NCI-H774 (cell line): ENCODE measurements at places on chromosomes 7 and 10.

GRCh38 chr7:21580073-21580521 is 37.3 kb downstream of the DNAH11 start:
- DNase-seq = peak; percentile 3

DNA sequence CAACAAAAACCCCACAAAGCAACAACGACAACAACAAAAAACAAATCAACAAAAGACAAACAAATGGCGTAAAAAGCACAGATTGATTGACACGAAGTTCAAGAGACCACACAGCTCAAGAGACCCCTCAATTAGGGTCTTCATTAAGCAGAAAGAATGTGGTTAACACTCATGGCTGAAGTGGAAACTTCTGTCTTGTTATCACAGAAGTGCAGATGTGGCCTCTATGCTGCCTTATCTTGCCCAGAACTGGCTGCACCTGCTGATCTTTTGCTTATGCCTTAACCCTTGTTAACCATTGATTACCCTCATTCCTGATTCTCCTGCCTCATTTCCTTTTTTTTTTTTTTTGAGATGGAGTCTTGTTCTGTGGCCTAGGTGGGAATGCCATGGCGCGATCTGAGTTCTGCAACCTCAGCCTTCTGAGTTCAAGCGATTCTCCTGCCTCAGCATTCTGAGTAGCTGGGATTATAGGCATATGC is 3.5 kb upstream of the DAGLB start:
- DNase-seq = no peak

GRCh38 chr10:89351780-89352597 is 24.2 kb downstream of the IFIT3 start:
- no peak for DNase-seq

DNA sequence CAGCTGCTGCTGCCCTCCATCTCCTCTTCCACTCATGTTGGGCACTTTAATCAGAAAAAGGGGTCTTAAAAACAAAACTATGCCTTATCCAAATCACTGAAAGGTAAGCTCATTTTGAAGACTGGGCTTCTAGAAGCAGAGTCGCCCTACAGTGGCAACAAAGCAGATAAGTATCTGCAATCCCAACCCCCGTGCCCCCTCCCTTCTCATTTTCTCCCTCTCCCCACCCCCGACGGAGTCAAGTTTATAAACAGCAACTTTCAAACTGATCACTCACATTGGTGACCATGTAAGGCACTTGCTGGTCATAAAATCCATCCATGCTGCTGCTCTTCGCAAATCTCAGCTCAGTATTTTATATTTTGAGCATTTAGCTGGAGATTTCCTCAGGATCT is 738 bp downstream of the ETV1 start:
- DNase-seq = no peak

DNA sequence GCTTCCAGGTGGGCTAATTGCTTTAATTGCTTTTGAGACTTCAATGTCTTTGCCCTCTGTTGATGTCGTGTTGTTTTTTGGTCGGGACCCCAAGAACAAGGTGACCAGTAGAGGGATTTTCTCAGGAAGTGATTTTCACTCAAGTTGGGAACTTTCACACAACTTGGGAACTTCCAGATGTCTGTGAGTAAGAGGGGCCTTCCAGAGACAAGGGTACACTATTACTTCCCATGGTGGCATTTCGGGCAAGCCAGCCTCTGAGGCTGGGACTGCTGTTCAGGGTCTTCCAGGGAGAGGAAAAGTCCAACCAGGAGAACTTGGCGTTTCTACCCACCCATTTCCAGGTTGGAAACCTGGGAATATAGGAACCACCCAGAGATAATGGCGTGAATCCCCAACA is 170.0 kb upstream of the CDCA7L start:
- DNase-seq = no peak

- DNase-seq = no peak
Measured at GRCh38 chr10:98417481-98417959, 2.5 kb upstream of the PYROXD2 start.

GRCh38 chr10:74930965-74931364 is 104.6 kb downstream of the KAT6B start:
- DNase-seq = no peak

GRCh38 chr10:11154333-11154732 is 136.7 kb downstream of the CELF2 start:
- DNase-seq = no peak

DNA sequence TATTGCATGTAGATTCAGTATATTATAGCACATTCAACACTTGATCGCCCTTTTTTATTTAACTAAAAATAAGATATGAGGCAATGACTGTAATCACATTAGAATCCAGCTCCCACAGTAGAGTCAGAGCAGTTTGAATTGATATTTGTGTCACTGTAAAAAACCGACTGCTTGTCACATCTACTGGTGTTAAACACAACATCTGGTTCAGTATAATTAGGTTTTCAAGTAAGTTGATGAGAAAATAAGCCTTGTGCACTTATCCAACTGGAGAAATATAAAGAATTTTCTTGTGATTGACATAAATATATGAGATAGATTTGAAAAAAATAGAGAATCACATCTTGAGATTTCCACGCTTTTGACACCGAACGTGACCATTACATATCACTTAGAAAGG is 69.0 kb downstream of the CHRM2 start:
- DNase-seq = no peak

DNA sequence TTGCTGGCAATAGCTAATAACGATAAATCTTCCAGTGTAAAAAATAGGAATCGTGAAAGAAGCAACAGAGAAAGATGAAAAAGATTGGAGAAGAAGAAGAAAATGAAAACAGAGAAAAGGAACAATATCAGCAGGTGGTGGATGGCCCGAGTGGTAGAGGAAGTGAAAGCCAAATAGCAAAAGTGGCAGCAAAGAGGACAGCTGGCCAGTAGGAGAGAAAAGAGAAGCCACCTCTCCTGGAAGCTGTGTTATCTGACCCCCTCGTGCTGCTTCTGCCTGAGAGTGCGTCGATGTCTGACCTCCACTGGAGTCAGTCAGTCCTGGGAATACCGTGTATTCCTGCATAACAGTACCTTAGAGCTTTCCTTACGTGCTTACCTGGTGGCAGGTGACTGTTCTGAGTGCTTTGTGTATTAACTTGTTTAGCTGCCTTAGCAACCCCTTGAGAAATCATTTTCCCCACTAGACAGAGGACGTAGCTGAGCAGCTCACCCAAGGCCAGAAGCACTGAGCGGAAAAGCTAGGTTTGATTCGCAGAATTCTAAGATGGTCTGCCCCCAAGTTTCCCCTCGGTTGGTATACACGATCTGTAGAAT is 88.3 kb downstream of the CHN2 start:
- DNase-seq = peak; percentile 63

- DNase-seq = no peak
Measured at GRCh38 chr10:123391275-123392028, 237.2 kb downstream of the BUB3 start.

- no peak for DNase-seq
Measured at GRCh38 chr7:97771576-97771975, 39.7 kb downstream of the TAC1 start.

GRCh38 chr7:112572669-112573301 is 92.0 kb downstream of the LSMEM1 start:
- no peak for DNase-seq

DNA sequence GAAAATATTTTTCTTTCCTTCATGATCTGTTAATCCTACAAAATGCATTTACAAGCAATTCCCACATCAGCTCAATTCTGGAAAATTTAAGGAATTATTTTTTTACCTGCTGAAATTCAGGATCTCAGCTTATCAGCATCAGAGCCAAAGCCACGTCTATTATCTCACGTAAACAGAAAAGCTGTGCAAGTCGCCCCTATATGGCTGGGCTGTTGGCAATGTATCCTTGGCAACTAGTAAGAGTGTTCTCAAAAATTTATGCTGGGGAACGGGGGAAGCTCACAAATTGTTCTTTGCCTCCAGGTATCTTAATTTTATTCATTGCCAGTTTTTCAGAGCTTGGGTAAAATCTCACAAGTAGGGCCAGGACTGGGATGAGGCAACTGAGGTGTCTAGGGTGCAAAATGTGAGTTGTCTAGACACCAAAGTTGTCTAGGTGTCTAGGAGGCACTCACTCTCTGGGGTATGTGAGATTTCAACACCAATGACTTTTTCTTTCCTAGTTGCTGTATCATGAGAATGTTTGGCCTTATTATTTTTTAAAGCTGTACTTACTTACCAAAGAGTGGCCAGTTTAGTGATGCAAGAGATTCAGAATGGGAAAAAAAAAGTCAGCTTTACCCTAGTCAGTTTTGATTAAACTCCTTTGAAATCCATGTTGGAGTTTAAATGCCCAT is 5.1 kb downstream of the GSTO2 start:
- DNase-seq = no peak

- DNase-seq = no peak
Measured at GRCh38 chr7:152479595-152479994, 43.8 kb upstream of the KMT2C start.

DNA sequence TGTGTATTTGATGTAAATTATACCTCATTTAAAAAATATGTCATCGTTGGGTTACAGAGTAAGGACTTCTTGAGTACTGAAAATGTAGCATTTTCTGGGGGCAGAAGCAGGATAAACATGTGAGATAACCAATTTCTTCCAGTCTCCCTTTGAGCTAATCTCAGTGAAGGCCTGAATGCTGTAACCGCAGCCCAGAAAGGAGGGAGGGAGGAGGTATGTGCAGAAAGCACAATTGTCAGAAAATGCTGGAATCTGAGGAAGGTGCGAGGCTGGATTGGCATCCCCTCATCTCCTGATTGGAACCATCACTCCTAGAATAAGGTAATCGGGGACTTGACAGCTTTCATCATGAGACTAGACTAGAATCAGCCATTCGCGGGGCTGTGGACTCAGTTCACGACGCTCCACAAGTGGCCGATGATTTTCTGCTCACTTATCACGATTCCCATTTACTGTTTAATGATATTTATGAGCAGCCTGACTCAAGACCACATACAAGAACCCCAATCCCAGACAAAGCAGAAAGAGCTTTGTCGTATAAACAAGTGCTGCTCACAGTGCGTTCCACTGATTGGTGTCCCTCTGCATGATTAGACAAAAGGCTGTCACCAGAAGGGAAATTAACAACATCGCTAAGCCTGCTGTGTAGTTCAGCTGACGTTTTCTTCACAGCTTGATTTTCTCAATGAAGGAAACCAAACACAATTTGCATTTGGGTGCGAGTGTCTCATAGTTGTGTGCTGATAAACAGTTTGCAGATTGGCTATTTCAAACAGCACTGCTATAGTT is 93.2 kb downstream of the SVIL start:
- no peak for DNase-seq

- DNase-seq = no peak
Measured at GRCh38 chr7:30789334-30789711, 18.1 kb downstream of the MINDY4 start.

DNA sequence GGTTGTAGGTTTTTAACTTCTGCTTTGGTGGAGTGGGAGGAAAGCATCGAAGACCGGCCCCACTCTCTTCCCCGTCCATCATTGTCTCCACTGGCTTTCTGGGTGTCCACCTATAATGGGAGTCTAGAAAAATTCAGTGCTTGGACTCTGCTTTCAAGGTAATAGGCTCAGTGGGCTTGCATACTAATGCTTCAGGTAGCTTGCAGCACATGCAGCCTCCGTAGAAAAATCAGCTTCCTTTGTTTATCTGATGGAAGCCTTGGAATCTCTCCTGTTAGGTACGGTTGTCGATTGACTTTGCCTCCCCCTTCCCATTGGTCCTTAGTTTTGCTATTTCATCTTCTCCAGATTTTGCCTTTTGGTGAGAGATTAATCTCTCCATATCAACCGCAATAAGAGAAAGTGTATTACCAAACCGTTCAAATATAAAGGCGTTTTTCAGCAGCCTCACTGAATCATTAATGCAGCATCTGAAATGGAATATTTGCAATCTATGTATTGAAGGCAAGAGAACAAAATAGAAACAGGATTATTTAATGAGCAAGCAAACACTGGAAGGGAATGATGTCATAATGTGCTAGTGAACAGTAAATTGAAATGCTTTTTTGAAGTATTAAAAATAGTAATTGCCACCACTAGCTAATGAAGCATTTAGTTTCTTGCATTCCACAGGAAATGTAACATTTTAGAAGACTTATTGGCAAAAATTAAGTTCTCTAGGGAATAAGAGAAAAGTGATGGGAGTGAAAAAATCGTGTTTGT is 944 bp downstream of the AVL9 start:
- no peak for DNase-seq

GRCh38 chr7:145850636-145851035 is 266.0 kb upstream of the CNTNAP2 start:
- no peak for DNase-seq
